ENCODE measurements at places on chromosomes 5 and 9. TPM values are rescaled to one million over a fixed set of nuclear protein-coding genes. Genes with fewer than 3 reads are reported as not detected.

PCDHGB6 gene
- 53.7 TPM for total RNA-seq

MAMDC4 gene
- 19.3 TPM for total RNA-seq

TERT gene
- total RNA-seq, result 5.6 TPM

SLC9A3 gene
- total RNA-seq, result 1.7 TPM

CBY3 gene
- not detected for total RNA-seq

EQTN gene
- 0.39 TPM for total RNA-seq

TSLP gene
- total RNA-seq, result not detected

CCNO gene
- not detected for total RNA-seq

BHMT2 gene
- total RNA-seq, result not detected

PIP5KL1 gene
- total RNA-seq, result 2.6 TPM

SLC34A1 gene
- total RNA-seq, result 0.16 TPM

KCNV2 gene
- not detected for total RNA-seq

OMD gene
- total RNA-seq, result not detected

TMC1 gene
- 0.33 TPM for total RNA-seq

LHX2 gene
- total RNA-seq, result 0.19 TPM

GABRA6 gene
- not detected for total RNA-seq

IL13 gene
- total RNA-seq, result not detected

Measured in neural crest cell (in vitro differentiated cells).